CD4-positive, alpha-beta T cell treated with Interleukin-4 for 1 hour (primary cell): ENCODE measurements at places on chromosomes 7 and 10.

DNA sequence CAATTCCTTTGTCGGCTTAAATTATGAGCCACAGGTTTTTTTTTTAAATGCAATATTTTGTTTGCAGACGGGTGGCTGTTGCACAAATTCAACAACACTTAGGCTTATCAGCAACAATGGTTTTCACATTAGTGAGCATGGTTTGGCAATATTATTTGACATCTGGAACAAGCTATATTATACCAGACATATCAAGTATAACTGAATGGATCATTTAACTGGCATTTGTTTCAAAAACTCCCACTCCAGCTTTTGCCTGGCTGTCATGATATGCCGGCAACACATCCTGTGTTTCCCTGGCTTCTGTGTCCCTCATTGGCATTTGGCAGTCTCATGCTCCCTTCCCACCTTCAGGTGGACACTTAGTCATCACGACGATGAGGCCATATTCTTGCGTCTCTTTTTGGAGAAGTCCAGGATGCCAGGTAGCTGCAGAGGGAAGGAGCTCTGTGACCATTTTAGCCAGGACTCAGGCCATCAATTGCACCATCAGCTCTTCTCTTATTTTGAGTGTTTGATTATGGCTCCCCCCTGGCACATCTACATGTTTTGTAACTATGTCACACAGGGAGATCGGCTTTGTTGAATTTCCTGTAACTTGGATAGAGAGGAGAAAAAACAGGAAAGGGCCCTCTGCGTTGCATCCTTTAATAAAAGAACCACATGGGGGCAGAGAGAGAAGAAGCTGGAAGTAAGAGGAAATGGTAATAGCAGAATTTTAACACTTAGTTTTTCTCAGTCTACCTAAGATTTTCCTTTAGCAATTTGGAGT, 413.9 kb downstream of the LRMDA start:
- DNase-seq = no peak

DNA sequence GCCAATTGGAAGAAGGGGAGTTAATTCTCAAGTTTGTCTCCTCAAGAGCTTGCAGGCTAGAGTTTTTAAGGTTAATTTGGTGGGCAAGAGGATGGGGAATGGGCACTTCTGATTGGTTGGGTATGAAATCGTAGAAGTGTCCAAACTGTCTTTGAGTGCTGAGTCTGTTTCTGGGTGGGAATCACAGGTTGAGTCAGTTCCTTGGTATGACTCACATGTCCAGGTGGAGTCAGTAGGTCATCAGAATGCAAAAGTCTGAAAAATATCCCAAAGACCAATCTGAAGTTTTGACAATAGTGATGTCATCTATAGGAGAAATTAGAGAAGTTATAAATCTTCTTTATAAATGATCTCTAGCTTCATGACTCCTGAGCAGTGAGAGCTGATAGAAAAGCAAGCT, 1252.2 kb downstream of the REEP3 start:
- DNase-seq = no peak

DNA sequence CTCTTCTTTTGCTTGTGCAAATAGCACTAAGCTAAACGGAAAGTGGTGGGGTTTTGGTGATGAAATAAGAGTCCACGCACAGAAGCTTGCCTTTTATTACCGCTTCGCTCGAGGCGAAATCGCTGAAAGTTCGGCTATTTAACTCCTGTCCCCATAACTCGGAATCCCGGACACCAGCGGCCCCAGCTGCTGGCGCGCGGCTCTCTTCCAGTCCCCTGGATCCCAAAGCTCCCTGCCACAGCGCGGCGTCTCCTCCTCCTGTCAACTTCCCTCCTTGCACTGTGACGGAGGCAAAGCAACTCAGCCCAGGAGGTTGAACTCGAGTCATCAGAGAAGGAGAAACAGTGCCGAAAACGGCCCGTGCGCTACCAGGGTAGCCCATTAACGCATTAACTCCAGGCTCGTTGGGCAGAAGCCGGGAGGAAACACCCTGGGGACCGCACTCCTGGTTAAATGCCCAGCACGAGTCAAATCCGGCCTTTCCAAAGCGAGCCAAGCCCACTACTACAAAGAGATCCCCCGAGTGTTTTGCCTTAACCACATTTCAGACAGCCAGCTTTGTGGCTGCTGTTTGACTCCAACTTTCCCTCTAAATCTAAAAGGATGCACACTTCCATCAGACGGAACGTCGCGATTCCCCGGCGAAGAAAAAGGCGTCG, 1.3 kb downstream of the SEMA3D start:
- no peak for DNase-seq

DNA sequence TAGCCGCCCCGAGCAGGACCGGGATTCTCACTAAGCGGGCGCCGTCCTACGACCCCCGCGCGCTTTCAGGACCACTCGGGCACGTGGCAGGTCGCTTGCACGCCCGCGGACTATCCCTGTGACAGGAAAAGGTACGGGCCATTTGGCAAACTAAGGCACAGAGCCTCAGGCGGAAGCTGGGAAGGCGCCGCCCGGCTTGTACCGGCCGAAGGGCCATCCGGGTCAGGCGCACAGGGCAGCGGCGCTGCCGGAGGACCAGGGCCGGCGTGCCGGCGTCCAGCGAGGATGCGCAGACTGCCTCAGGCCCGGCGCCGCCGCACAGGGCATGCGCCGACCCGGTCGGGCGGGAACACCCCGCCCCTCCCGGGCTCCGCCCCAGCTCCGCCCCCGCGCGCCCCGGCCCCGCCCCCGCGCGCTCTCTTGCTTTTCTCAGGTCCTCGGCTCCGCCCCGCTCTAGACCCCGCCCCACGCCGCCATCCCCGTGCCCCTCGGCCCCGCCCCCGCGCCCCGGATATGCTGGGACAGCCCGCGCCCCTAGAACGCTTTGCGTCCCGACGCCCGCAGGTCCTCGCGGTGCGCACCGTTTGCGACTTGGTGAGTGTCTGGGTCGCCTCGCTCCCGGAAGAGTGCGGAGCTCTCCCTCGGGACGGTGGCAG, at the start of gene MGMT:
TSS of gene MGMT (plus strand) at position 539 of the 656 bp plus-strand sequence.
- peak; percentile 96 for DNase-seq

DNA sequence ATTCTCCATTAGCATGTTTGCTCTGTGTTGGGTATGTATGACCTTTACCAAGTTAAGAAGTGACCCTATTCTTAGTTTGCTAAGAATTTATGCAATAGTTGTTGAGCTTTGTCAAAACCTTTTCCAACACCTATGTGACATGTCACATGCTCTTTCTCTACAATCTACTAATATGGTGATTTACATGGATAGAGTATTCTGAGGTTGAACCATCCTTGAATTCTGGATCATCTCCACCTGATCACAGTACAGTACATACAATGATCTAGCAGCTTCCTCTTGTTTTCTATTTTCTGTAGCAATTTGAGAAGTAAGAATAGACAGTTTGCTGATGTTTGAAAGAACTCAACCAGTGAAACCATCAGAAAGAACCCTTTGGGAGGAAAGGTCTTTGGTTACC, 101.2 kb upstream of the PDGFA start:
- no peak for DNase-seq

DNA sequence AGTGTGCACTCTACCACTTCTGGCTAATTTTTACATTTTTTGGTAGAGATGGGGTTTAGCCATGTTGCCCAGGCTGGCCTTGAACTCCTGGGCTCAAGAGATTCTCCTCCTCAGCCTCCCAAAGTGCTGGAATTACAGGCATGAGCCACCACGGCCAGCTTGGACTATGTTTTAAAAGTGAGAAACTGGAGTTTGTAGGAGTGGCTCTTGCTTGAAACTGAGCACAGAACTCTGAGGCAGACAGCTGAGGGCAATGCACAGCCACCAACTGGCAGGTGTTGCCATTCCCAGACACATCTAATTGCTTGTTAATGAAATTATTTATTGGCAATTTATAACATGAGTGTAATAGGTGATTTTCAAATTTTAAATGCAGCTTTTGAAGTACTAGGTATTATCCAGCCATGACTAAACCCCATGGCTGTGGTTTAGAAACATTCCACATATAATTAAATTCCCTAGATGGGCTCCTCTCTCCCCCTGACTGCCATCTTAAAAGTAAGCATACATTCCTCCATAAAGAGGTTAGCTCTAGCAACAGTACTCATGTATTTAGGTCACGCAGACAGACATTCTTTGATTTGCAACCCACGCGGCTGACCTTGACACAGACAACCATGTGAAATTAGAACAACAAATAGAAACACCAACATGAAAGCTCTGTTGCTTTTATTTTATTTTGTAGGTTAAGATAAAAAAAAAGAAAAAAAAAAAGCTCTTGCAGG, 19.8 kb downstream of the PANK1 start:
- DNase-seq = no peak

DNA sequence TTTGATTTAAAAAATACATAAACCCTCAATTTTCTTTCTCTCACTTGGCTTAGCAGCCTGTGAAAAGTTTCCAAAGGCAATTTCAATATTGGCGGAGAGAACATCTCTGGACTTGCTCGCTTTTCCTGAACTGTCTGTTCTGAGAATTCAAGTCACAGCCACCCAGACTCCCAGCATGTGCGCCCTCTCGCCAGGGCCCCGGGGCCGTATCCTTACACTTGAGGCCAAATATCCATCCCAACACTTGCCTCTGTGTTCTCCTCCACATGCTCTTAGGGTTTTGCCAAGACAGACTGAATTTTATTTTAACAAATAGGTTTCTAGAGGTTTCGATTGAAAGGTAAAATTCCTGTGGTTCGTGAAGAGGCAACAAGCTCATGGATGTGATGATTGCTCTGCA, 111.5 kb upstream of the GPR26 start:
- no peak for DNase-seq
